ENCODE measurements at places on chromosomes 4 and X.

GRCh38 chr4:2965262-2965661 is 1.9 kb downstream of the GRK4 start:
- no peak for DNase-seq

GRCh38 chrX:150366951-150367545 is 3.9 kb downstream of the MAMLD1 start:
- DNase-seq: no peak

GRCh38 chr4:3471098-3471760 is 8.1 kb downstream of the DOK7 start:
- no peak for DNase-seq

DNA sequence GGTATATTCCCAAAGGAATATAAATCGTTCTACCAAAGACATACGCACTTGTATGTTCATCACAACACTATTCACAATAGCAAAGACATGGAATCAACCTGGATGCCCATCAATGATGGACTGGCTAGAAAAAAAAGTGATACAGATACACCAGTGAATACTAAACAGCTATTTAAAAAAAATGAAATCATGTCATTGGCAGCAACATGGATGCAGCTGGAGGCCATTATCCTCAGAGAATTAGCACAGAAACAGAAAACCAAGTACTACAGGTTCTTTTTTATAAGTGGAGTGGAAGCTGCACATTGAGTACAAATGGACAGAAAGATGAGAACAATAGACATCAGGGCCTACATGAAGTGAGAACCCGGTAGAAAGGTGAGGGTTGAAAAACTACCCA is 81.4 kb downstream of the ANTXR2 start:
- DNase-seq: no peak

- DNase-seq: no peak
These were observed 39.0 kb upstream of the SLC7A3 start for GRCh38 chrX:70969635-70970481.

GRCh38 chr4:29046186-29046585 is 1674.0 kb upstream of the PCDH7 start:
- no peak for DNase-seq
